HuH-7 (cell line): ENCODE measurements at places on chromosomes 3 and 15.

GRCh38 chr3:141288336-141288990 lies 56.8 kb downstream of the PXYLP1 start:
- DNase-seq: no peak

DNA sequence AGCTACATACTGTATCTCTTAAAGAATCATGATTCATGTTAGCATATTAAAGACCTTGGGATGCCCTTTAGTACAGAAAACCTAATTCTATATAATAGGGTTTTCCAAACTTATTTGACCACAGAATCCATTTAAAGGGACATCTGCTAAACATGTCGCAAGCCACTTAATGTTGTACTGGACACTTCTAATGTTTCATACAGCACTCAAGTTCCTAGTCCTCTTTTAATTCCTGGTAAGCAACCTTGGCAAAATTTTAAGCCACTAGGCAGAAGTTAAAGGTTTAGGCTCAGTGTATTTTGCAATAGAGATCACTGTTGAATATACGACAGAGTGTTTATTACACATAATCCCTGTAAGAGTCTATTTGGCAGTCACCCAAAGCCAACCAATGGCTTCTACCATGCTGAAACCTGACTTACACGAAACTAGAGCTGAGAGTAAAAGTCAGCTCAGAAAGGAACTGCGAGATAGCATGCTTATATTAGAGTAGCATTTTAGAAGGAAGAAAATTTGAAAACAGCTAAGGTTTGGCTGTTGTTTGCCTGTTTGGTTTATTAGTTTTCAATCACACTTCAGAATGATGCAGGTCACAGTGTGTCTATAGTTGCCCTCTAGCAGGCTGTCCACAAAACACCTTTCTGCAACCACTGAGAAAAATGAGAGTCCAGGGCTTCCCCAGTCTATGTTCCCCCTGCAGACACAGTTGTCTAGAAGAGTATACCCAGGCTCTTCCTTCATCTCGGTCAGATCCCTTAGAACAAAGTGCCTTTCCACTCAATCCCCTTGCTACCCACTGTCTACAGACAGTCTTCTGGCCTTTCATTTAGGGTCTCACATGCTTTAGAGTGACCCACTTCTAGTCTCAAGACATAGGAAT lies 104.4 kb downstream of the FMN1 start:
- no peak for DNase-seq

DNA sequence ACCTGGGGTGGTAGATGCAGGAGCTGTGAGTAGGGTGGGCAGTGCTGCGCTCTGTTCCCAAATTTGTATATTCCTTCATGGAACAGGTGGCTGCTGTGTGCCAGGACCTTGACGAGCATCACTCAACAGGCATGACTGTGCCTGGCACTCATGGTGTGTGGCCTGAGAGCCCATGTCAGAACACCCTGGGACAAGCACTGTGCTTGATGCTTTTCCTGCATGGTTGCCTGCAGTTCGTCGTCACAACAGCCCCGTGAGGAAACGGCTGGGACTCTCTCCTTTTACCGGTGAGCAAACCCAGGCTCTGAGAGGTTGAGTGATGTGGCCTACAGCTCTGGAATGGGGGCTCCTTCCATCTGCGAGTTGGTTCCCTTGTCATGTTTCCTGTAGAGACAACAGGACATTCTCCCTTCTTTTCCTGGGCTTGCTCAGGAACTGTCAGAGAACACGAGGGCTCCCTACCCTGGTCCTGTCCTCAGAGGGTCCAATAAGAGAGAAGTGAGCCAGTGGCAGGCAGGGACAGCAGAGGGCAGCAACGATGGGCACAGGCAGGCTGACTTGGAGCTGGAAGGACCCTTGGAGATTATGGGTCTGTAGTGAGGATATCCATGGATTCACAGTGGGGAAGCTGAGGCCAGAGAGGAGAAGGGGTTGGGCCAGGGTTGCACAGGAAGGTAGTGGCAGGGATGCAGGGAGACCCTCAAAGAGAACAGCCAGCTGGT lies 37.4 kb downstream of the PRKCD start:
- DNase-seq: no peak

DNA sequence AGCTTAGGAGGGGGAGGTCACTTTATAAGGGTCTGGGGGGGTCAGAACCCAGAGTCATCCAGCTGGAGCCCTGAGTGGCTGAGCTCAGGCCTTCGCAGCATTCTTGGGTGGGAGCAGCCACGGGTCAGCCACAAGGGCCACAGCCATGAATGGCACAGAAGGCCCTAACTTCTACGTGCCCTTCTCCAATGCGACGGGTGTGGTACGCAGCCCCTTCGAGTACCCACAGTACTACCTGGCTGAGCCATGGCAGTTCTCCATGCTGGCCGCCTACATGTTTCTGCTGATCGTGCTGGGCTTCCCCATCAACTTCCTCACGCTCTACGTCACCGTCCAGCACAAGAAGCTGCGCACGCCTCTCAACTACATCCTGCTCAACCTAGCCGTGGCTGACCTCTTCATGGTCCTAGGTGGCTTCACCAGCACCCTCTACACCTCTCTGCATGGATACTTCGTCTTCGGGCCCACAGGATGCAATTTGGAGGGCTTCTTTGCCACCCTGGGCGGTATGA lies at the start of gene RHO:
Gene RHO, plus strand, starts transcription at position 51 of the 512 bp plus-strand sequence. Its CDS starts 95 bp downstream, at position 146.
- DNase-seq: no peak

DNA sequence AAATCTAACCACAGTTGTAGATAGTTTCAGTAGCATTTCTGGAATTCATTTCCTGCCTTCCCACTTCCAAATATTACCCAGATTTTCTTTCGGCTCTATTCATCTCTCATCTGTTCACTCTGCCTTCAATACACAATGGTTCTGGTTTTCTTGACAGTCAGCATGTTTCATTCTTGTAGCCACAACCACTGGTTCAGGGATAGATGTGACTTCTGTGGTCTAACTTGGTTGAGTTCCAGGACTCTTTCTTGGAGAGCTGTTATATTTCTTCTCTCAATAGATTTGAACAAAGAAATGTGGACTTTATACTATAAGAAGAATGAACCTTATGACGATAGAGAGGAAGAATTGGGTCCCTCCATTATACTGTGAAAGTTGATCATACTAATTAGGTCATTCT lies 228.8 kb downstream of the NSUN3 start:
- no peak for DNase-seq

- no peak for DNase-seq
These were observed 19.5 kb downstream of the TRAK1 start for GRCh38 chr3:42110631-42111030.

GRCh38 chr3:12436514-12437220 lies 47.6 kb upstream of the TSEN2 start:
- DNase-seq: no peak

- DNase-seq: no peak
These were observed 30.3 kb upstream of the SEMA3F start for GRCh38 chr3:50124800-50125178.

- no peak for DNase-seq
These were observed 125.8 kb downstream of the P2RY1 start for GRCh38 chr3:152960684-152961083.

DNA sequence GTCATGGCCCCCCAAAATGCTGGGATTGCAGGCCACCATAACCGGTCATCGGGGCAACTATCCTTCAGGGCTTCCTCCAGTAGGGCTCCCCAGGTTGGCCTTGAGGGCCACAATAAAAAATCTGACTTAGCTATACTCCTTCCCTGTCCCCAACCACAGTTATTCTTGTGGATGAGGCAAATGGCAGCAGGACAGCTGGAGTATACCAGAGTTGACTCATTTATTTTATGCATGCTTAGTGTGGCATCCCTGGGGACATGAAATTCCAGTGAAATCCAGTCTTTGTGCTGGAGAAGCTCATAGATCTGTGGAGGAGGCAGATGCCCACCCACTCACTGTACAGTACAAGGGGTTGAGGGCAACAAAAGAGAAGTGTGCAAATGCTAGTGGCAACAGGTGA lies 109.5 kb downstream of the RORA start:
- no peak for DNase-seq

DNA sequence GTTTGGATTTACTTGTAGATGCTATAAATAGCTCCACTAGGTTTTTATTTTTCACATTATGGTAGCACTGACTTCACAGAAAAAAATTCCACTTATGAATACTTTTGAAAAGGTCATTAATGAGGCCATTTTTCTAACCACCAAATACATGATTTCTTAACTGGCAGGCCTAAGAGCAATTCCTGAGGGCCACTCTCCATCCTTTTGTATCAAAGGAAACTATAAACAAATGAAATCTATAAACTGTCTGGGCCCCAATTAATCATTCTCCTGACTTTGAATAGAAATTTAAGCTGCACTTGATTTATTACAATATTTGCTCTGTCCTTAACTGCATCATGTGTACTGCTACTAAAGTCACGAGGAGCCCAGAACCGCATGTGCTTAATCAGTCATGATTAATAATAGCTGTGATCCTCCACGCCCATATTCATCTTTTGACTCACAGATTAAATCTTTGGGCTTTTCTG lies 25.1 kb upstream of the MTMR10 start:
- DNase-seq: no peak

DNA sequence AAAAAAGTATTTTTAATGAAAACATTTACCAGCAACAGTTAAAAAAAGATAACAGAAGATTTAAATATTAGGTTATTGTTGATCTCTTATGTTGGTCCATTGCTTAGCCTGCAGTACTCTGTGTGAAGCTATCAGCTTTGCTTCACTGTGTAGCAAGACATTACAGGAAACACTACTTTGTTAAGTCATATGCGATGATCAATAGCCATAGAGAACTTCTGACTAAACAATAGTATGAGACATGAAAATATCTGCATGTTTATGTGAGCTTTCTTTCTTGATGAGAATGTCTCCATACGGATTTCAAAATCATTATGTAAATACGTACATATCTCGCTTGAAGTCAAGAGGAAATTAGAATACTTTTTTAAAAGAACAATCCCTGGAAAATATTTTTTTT lies 27.0 kb upstream of the CAPN3 start:
- DNase-seq: no peak

DNA sequence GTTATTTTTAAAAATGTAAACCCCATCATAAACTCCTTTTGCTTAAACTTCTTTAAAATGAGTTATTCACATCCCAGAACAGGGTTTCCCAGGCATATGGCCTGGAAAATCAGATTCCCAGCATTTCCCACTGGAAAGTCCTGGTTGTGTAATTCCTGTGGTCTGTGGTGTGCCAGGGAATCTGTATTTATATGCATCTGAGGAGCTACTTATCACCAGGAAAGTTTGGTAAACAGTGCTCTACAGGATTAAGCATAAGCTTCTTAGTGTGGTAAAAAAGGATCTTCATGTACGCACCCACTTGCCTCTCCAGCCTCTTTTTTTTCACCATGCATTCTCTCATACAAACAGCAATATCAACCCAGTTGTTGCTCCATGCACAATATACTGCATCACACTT lies 28.2 kb downstream of the MEIS2 start:
- no peak for DNase-seq

- no peak for DNase-seq
These were observed at the start of gene GOLGA6L2 for GRCh38 chr15:23447107-23447500. TSS of gene GOLGA6L2 (minus strand) at chr15:23447243. CDS start at chr15:23447181, 62 bp downstream.

GRCh38 chr3:102017784-102018183 lies 168.5 kb downstream of the NFKBIZ start:
- no peak for DNase-seq

GRCh38 chr3:62600033-62600432 lies 226.7 kb upstream of the FEZF2 start:
- DNase-seq: no peak

DNA sequence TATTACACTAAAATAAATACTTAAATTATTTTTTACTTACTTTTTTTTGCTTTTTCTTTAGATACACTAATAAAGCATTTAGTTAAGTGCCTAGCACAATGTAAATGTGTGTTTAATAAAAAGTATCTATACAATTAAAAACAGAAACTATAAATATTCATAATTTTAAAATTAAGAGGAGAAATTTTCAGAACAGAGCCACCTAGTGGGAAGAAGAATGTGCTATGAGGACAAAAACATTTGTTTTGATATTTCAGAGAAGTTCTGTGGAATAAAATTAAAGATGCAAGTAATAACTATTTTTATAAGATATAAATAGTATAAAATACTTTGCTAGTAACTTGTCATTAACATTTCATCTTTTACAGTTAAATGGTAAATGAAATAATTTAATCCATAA lies 33.6 kb upstream of the PLSCR5 start:
- no peak for DNase-seq

GRCh38 chr3:16476636-16477035 lies 36.9 kb downstream of the RFTN1 start:
- DNase-seq: no peak

DNA sequence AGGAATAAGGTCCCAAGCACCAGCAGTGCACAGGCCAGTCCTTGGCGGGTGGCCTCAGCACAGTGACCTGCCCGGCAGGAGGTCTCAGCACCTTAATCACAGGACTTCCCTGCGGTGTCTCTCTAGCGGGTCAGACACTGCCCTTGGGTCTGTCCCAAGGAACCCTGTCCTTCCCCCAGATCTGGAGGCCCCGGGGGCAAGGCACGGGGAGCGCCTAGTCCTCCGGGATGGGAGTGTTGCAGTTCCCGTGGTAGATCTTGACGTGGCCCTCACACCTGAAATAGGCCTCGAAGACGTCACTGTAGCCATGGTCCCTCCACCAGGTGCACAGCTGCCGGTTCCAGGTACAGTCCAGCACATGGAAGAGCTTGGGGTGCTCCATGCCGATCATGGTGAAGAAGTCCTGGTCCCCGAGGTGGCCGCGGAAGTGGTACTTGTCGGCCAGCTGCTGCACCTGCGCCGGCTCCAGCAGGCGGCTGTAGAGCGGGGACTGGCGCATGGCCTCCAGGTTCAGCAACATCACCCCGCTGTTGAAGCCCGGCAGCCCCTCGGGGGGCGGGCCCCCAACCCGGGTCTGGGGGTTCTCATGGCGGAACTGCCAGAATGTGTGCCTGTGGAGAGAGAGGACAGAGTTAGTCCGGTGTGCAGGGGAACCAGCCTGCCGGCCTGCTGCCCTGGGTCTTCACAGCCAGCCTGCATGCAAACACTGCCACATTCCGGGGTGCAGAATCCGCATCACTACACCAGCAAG lies 201.3 kb downstream of the XXYLT1 start:
- DNase-seq: no peak

DNA sequence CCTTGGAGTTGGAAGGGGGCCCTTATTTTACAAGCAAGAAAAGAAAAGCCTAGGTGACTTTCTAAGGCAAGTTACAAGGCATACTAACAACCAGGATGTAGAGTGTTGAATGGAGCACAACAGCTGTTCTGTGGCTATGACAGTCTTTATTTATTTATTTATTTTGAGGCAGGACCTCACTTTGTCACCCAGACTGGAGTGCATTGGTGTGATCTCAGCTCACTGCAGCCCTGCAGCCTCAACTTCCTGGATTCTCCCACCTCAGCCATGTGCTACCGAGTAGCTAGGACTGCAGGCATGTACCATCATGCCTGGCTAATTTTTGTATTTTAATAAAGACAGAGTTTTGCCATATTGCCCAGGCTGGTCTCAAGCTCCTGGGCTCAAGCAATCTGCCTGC lies 973.4 kb downstream of the ROBO1 start:
- no peak for DNase-seq

GRCh38 chr15:81880833-81881232 lies 165.0 kb downstream of the MEX3B start:
- no peak for DNase-seq
